ENCODE measurements at places on chromosomes 12 and 14.

GRCh38 chr14:24036169-24036962 is 15.4 kb upstream of the CARMIL3 start:
- peaks cover 2% of the 10 kb centered on the region for H3K27me3 ChIP-seq
- H3K4me3 ChIP-seq = peak overlapping the region; percentile 94
- H3K36me3 ChIP-seq = no peaks in the 10 kb centered on the region
- peaks cover 14% of the 10 kb centered on the region for H3K4me1 ChIP-seq
- peak; percentile 73 for DNase-seq

- H3K36me3 ChIP-seq = no peaks in the 10 kb centered on the region
- H3K4me1 ChIP-seq = no peaks in the 10 kb centered on the region
- no peak overlapping the region for H3K27ac ChIP-seq
- peaks cover 1% of the 10 kb centered on the region for H3K27me3 ChIP-seq
Observed at GRCh38 chr12:41174602-41175001, 13.5 kb upstream of the PDZRN4 start.

DNA sequence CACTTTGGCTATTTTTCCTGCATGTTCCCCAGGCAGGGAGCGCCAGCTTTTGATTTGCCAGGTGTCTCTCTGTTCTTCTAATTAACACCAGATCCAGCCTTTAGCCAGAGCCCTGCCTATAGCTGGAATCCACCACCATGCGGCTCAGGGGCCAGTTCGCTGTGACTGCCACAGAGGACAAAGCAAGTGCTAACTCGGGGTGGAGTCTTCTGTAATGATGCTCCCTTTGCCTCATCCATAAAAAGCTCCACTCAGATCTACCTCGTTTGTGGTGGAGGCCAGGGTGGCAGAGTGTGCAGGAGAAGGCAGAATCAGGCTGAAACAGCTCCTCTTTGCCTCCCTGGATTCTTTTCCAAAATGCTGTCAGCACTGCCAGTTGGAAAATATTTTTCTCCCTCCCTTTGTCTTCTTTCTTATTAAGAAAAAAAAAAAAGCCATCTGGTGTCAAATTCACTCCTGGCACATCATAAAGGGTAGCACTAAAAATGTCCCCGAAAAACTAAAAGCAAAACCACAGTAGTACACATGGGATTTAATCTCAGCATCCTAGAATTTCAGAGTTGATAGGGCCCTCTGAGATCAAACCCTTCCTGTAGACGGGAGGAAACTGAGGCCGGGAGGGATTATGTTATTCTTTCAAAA is 18.0 kb upstream of the CTDSP2 start:
- peak overlapping the region; percentile 60 for H3K4me3 ChIP-seq
- no peaks in the 10 kb centered on the region for H3K36me3 ChIP-seq
- no peak for DNase-seq

- no peaks in the 10 kb centered on the region for H3K4me1 ChIP-seq
- no peaks in the 10 kb centered on the region for H3K27me3 ChIP-seq
- DNase-seq = no peak
Observed at GRCh38 chr12:82187011-82187410, 171.2 kb downstream of the CCDC59 start.

- H3K27ac ChIP-seq = no peak overlapping the region
- H3K27me3 ChIP-seq = no peaks in the 10 kb centered on the region
- H3K4me3 ChIP-seq = no peak overlapping the region
- DNase-seq = no peak
Observed at GRCh38 chr12:8887285-8887715, 27.0 kb upstream of the PHC1 start.

DNA sequence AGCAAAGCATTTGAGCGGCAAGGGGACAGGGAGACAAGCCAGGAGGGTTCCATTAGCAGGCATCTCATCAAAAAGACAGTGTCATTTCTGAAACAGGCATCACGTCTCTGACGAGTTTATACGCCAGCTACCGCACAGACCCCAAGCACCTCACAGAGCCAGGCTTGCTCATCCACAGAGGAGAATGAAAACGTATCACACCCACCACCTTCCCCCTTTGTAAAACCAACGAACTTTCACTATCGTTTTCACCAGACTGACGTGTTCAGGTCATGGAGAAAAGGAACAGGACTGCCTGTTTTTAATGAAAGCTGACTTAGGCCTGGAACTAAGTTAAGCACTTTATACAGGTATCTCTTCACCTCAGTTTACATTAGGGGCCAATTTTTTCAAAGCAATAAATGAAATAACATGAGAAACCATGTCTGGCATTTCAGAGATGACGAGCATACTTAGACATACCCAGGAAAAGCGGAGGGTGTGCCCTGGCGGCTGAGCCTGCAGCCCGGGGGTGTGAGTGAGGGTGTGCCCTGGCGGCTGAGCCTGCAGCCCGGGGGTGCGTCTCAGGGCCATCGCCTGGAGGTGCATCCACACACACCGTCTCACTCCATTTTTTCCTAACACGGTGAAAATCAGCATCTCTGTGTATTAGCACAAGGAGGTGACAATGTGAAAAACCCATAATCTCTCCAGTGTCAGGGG is 41.9 kb downstream of the STX2 start:
- peaks cover 15% of the 10 kb centered on the region for H3K4me1 ChIP-seq
- H3K27ac ChIP-seq = peak overlapping the region; percentile 73
- peak overlapping the region; percentile 29 for H3K4me3 ChIP-seq
- peak; percentile 24 for DNase-seq
- H3K27me3 ChIP-seq = no peaks in the 10 kb centered on the region
- H3K36me3 ChIP-seq = peaks cover 41% of the 10 kb centered on the region

DNA sequence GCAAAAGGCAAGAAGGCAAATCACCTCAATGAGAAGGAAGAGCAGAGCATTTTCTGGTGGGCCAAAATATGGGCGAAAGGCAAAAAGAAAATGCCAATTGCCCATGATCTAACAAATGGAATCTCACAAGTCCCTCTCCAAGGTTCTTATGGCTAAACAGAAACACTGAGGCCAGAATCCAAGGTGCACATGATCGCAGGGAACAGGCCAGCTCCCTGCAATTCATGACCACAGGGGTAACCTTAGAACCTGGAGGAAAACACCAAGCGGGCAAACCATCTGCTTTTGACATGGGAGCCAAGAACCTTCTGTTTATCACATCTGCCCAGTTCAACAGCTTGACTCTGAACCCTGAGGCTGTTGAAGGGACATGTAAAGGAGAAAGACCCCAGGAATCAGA is 60.0 kb downstream of the NT5DC3 start:
- no peak overlapping the region for H3K4me3 ChIP-seq
- H3K4me1 ChIP-seq = no peaks in the 10 kb centered on the region
- H3K27me3 ChIP-seq = no peaks in the 10 kb centered on the region
- no peak for DNase-seq
- H3K27ac ChIP-seq = no peak overlapping the region

GRCh38 chr12:41409628-41410027 is 221.5 kb downstream of the PDZRN4 start:
- no peaks in the 10 kb centered on the region for H3K36me3 ChIP-seq
- no peak for DNase-seq
- no peaks in the 10 kb centered on the region for H3K27me3 ChIP-seq
- H3K27ac ChIP-seq = no peak overlapping the region
- H3K4me1 ChIP-seq = no peaks in the 10 kb centered on the region

GRCh38 chr12:84641940-84642545 is 270.6 kb downstream of the SLC6A15 start:
- H3K36me3 ChIP-seq = no peaks in the 10 kb centered on the region
- DNase-seq = no peak
- H3K27me3 ChIP-seq = no peaks in the 10 kb centered on the region
- H3K4me1 ChIP-seq = no peaks in the 10 kb centered on the region

GRCh38 chr12:26726956-26727355 is 106.0 kb downstream of the ITPR2 start:
- H3K27ac ChIP-seq = peak overlapping the region; percentile 78
- H3K4me3 ChIP-seq = no peak overlapping the region
- H3K27me3 ChIP-seq = no peaks in the 10 kb centered on the region
- DNase-seq = no peak
- peaks cover 24% of the 10 kb centered on the region for H3K36me3 ChIP-seq

- no peak overlapping the region for H3K4me3 ChIP-seq
- H3K27ac ChIP-seq = no peak overlapping the region
- no peak for DNase-seq
Observed at GRCh38 chr12:4555804-4556203, 6.2 kb upstream of the DYRK4 start.

GRCh38 chr12:128474916-128475315 is 207.9 kb downstream of the TMEM132C start:
- peaks cover 4% of the 10 kb centered on the region for H3K27me3 ChIP-seq
- no peak overlapping the region for H3K27ac ChIP-seq
- no peaks in the 10 kb centered on the region for H3K36me3 ChIP-seq
- no peak for DNase-seq
- H3K4me1 ChIP-seq = no peaks in the 10 kb centered on the region

GRCh38 chr14:98544174-98544573 is 727.8 kb downstream of the BCL11B start:
- H3K4me3 ChIP-seq = no peak overlapping the region
- peaks cover 3% of the 10 kb centered on the region for H3K36me3 ChIP-seq
- DNase-seq = no peak
- peaks cover 14% of the 10 kb centered on the region for H3K4me1 ChIP-seq
- H3K27ac ChIP-seq = no peak overlapping the region

DNA sequence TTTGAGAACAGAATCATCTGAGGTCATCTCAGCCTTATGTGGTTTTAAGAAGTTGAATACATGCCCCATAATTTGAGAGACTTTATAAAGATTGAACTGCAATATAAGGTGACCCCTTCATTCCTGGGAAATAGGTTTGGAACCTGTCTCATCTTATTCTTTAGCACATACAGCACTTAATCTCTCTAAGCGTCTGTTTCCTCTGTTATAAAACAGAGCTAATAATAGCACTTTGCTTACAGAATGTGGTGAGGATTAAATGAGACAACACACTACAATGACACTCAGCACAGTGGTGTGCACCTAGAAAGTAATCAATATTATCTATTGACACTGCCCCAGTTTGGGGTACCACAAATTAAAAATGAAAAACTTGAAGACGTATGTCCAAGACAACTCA is 102.1 kb downstream of the DUSP6 start:
- H3K36me3 ChIP-seq = no peaks in the 10 kb centered on the region
- no peak overlapping the region for H3K27ac ChIP-seq
- DNase-seq = no peak
- H3K4me3 ChIP-seq = no peak overlapping the region

GRCh38 chr12:28710882-28711281 is 438.2 kb upstream of the FAR2 start:
- no peaks in the 10 kb centered on the region for H3K36me3 ChIP-seq
- no peak overlapping the region for H3K4me3 ChIP-seq
- H3K27me3 ChIP-seq = no peaks in the 10 kb centered on the region

- no peaks in the 10 kb centered on the region for H3K27me3 ChIP-seq
- no peak overlapping the region for H3K4me3 ChIP-seq
- H3K4me1 ChIP-seq = no peaks in the 10 kb centered on the region
Observed at GRCh38 chr14:33510991-33511390, 439.9 kb downstream of the EGLN3 start.

GRCh38 chr14:99560922-99561683 is 42.9 kb downstream of the CCDC85C start:
- H3K27ac ChIP-seq = no peak overlapping the region
- DNase-seq = no peak
- no peak overlapping the region for H3K4me3 ChIP-seq
- no peaks in the 10 kb centered on the region for H3K27me3 ChIP-seq
- no peaks in the 10 kb centered on the region for H3K36me3 ChIP-seq

DNA sequence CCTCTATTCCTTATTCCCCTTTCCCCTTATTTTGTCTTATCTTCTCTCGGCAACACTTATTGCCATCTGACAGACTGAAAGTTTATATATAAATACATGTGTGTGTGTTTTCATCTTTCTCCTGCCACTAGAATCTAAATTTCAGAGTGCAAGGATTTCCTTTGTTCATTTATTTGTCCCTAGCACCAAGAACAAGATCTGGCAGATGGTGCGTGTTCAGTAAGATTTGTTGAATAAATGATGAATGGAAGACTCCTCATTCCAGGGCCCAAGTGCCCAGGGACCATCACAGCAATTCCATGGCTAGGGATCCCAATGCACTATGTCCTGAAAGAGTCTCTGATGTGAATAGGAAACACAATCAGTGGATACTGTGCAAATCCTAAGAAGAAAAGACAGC is 97.9 kb upstream of the EEA1 start:
- H3K27ac ChIP-seq = no peak overlapping the region
- no peak for DNase-seq
- peaks cover 4% of the 10 kb centered on the region for H3K4me1 ChIP-seq
- H3K27me3 ChIP-seq = peaks cover 6% of the 10 kb centered on the region
- H3K4me3 ChIP-seq = no peak overlapping the region
- no peaks in the 10 kb centered on the region for H3K36me3 ChIP-seq

DNA sequence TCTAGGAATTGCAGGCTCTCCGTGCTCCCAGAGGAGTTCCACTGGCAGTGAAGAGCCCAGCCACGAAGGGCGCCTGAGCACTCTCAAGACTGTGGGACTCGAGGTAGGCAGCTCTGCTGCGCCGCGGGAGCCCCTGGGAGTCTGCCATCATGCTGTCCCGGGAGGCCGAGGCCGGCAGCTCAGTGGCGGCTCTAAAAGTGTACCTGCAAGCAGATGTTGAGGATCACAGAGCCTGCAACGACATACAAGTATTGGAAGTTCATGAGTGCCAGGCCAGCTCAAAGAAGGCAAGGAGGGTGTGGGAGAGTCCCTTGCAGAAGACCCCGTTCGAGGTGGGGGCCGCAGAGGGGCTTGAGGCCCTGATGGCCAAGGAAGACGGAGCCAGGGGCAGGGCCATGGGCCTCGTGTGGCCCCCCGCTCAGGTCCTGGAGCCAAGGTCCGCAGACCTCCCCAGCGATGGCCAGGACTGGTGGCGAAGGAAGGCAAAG is 62.7 kb downstream of the MUCL1 start:
- H3K4me3 ChIP-seq = no peak overlapping the region
- DNase-seq = no peak
- peaks cover 3% of the 10 kb centered on the region for H3K36me3 ChIP-seq
- no peak overlapping the region for H3K27ac ChIP-seq
- H3K27me3 ChIP-seq = no peaks in the 10 kb centered on the region

GRCh38 chr14:55398679-55399078 is 13.0 kb downstream of the ATG14 start:
- no peaks in the 10 kb centered on the region for H3K27me3 ChIP-seq
- H3K4me1 ChIP-seq = peaks cover 30% of the 10 kb centered on the region
- peak overlapping the region; percentile 43 for H3K27ac ChIP-seq
- DNase-seq = no peak
- H3K36me3 ChIP-seq = peaks cover 7% of the 10 kb centered on the region

DNA sequence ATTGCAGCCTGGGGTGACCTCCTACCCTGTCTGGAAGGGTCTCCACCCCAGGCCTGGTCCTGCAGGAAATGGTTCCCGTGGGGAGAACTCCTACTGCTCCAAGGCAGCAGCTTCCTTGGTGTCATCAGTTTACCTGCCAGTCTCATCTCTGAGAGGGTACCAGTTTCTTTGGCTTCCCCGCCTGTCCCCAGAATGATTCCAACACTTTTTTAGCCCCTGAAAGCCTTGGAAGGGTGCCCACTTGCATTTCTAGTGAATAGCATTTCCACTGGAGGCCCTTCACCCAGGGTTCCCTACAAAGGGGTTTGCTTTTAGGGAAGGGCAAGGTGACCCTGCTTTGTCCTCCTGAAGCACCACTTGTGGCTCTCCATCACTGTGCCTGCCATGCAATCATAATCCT is 284.3 kb downstream of the ZFP36L1 start:
- H3K27me3 ChIP-seq = no peaks in the 10 kb centered on the region
- no peak overlapping the region for H3K27ac ChIP-seq
- no peaks in the 10 kb centered on the region for H3K36me3 ChIP-seq
- H3K4me1 ChIP-seq = peaks cover 66% of the 10 kb centered on the region

GRCh38 chr14:73662487-73662943 is 17.7 kb downstream of the DNAL1 start:
- H3K27me3 ChIP-seq = no peaks in the 10 kb centered on the region
- no peak overlapping the region for H3K27ac ChIP-seq
- peaks cover 4% of the 10 kb centered on the region for H3K36me3 ChIP-seq
- H3K4me1 ChIP-seq = no peaks in the 10 kb centered on the region
- no peak for DNase-seq
